GM04504 (cell line): ENCODE measurements at places on chromosomes 2 and 18.

GRCh38 chr18:29512203-29512602 is 1335.3 kb upstream of the CDH2 start:
- DNase-seq = no peak

GRCh38 chr2:162267496-162267895 is 24.3 kb upstream of the FAP start:
- DNase-seq = no peak

GRCh38 chr2:239608723-239609122 is 207.9 kb upstream of the HDAC4 start:
- no peak for DNase-seq

GRCh38 chr2:100193291-100193710 is 50.9 kb upstream of the AFF3 start:
- DNase-seq = no peak

DNA sequence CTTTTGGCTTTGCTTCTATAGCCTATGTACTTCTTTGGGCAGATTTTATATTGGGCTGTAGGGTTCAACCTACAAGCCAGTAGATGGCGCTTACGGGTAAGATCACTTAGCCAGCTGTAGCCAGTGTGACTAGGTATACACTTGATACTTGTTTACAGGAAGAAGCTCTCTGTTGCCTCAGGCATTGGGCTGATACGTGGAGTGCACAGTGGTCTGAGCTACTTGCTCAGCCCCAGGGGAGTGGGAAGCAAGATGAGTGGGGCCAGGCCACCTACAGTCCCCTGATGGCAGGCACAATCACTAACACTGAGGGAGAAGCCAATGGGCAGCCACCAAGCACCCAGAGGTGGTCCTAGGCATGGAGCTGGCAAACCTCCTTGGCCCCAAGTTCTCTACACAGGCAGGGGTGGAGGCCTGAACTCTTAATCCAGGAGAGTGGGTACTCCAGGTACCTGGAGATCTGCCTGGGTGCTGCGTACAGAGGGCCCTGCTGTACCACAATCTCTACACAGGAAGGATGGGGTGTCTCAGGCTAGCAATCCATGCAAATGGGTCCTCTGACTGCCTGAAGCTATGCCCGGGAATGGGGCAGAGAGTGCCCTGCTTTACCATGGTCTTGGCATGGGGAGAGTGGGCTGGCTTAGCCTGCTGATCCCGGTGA is 122.2 kb downstream of the NCOA1 start:
- peak; percentile 17 for DNase-seq

DNA sequence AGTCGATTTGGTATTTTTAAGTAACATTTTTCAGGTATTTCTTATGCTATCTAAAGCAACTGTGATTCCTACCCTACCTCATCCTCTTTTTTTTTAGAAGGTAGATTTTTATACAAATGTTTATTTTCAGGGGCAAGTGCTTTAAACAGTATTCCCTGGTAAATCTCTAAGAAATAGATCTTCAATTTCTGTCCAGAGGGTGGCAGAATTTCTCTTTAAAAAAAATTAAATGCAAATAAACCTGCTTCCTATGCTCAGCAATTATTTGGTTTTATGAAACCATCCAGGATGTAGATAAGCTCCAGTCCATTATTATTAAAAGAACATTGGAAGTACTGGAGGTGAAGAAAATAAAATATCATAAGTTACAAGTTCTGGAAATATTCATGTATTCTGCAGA is 191.9 kb downstream of the MYO3B start:
- DNase-seq = no peak

DNA sequence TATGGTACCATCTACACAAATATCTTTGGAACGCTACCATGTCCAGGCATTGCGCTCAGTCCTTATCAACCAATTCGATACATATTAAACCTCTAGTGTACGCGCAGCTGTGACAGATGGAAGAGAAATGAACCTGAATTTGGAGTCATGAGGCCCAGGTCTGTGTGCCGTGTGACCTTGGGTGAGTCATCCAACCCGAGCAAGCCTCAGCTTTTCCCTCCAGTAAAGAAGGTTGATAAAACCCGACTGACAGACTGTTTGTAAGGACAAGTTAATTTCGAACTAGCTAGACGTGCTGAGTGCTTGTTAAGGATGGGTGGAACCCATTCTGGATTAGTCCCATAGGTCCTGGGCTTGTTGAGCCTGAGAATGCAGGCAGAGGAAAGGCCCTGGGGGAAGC is 28.2 kb downstream of the GREB1 start:
- no peak for DNase-seq

DNA sequence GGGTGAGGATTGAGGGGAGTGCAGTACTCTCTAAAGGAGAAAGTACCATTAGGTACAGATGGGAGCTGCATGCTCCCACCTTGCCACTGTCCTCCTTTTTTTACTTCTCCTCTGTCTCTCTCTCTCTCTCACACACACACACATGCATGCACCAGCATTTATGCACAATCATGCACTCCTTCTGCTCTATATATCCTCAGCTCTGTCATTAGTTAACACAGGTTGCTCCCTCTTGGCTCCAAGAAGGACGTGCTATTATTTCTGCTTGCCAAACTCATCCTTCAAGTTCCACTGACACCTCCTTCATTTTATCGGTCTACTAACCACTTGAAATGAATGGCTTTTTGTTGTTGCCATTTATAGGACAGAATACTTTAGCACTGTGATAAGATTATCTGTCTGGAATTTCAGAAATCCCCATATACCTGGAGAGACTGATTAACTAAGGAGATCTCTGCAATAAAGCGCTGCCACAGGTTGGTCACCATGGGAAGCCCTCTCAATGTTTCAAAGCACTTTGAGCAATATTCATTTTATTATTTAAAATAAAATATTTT is 178.5 kb upstream of the TRIB2 start:
- no peak for DNase-seq

- DNase-seq = no peak
Measured at GRCh38 chr2:71687412-71687811, 234.1 kb downstream of the DYSF start.

DNA sequence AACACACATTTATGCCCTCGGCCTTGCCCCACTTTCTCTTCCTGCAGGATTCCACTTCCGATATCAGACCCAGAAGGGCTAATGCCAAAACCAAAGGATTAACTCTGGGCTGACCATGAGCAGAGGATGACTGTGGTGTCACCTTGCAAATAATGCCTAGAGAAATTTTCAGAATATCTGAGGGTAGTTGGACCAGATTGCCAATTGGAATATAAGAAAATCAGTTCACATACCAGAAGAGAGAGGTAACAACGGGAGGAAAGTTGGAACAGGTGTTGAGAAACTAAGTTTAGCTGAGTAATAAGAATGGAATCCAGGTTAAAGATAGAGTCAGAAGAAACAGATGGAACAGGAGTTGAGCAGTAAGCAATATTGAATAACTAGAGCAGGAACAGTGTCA is 232.7 kb upstream of the UBE2E3 start:
- no peak for DNase-seq

DNA sequence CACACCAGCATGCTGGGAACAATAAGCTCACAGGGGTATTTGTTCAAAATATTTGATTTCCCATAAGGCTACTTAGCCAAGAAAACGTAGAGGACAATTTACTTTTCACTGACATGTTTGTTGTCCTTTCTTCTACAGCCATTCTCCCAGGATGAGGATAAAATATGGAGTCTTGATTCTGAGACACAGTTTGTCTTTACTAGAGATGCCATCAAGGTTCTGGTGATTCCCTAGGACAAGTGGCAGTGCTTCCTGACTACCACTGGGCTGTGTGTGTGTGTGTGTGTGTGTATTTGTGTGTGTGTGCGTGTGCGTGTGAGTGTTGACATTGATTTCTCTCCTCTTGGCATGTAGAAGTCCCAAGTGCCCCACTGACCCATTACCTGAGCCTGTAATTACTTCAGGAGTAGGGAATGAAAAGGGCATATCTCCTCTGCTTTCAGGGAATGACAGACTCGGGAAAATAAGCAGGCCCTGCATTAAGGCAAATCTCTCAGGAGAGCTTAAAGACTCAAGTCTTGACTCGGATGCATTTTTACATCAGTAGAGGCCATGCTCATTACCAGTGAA is 761.6 kb downstream of the DCC start:
- DNase-seq = no peak

GRCh38 chr2:230714136-230714480 is 1.5 kb downstream of the CAB39 start:
- DNase-seq = peak; percentile 47

DNA sequence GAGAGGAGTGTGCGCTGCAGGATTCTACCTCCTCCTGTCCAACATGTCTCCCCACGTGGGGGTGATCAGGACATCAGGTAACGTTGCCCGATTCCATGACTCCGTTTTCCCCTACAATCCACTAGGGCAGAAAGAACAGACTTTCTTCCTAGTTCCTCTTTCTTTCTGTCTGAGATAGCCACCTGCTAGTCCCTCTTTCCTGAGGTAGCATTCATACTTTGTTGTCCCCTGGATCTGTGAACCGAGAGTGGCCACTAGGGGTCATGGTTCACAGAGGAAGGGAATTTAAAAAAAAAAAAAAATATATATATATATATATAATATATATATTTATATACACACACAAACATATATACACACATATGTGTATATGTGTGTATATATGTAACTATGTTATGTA is 210.0 kb upstream of the ZNF521 start:
- DNase-seq = peak; percentile 3

GRCh38 chr2:85867556-85868292 is 21.1 kb downstream of the ST3GAL5 start:
- DNase-seq = no peak

DNA sequence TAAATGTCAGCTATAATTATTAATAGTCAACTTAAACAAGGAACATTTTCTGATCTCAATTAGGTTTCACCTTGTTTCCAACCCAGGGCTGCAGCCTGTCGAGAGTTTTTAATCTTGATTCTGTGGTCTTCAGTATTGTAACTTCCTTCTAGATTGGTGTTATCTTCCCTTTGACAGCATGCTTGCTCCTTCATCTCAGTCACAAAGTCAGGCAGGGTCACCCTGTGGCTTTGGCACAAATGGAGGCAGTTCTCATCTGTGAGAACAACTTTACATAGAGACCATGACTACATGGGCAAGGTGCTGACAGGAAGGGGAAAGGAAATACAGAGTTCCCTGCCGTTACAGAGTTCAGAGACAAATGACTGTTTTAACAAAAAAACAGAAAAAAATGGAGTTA is 50.5 kb downstream of the HNRNPLL start:
- no peak for DNase-seq

GRCh38 chr2:178057179-178057680 is 15.3 kb downstream of the PDE11A start:
- no peak for DNase-seq

GRCh38 chr2:106323337-106324013 is 129.4 kb upstream of the UXS1 start:
- no peak for DNase-seq

- DNase-seq = peak; percentile 3
Measured at GRCh38 chr18:73458186-73458964, 590.6 kb upstream of the NETO1 start.

GRCh38 chr2:28767337-28767736 is 15.7 kb downstream of the PPP1CB start:
- DNase-seq = no peak

DNA sequence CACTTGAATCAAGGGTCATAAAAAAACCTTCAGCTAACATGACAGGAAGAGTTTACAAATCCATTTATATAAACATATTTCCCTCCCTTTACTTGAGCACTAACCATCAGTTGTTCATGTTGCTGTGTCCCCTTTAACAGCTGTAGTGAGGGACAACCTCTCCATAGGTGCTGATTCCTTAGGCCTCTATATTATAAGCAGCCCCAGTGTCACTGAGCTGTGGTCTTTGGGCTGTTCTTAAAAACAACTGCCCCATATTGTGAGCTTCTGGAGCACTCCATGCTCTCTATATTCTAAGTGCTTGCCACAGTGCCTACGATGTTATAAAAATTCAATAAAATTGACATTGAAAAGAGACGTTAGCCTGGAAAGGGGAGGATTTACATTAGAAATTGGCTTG is 175.3 kb downstream of the ZNF385B start:
- no peak for DNase-seq

DNA sequence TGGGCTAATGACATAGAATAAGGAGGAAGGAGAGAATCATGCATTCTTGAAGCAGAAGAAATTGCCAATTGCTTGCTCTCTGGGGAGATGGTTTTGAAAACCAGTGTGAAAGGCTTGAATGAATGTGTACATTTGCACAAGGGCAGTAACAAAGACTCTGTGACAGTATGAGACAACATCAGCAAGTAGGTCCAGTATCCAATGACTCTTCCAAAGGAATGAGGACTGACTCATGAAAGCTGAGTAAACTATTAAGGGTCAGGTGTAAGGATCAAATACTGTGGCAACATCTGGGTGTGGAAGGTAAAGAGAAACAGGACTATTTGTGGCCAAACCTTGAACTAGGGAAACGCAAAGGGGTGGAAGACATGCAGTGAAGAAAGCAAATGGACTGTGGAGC is 886.0 kb upstream of the CHAC2 start:
- DNase-seq = no peak

- no peak for DNase-seq
Measured at GRCh38 chr18:49584394-49584793, 22.5 kb downstream of the LIPG start.

DNA sequence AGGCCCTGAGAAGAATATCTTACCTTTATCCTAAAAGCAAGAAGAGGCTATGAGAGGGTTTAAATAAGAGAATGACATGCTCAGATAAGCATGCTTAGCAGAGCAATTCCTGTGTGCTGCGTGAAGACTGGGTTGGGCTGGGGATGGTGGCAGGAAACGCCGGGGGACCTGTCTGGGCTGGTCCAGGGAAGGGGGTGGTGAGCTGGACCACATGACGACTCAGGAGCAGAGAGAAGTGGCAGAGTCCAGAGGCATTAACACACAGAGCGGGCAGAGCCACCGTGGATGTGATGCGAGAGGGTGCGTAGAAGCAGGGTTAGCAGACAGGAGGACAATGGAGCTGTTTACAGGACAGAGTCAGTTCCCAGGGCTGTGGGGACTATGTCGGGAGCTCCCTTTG is 84.5 kb downstream of the ZBTB7C start:
- no peak for DNase-seq
